Amniotic epithelial cell (primary cell): ENCODE measurements at places on chromosomes 1 and 21.

GRCh38 chr1:202578001-202578504, 132.2 kb downstream of the SYT2 start:
- peak; percentile 40 for DNase-seq

GRCh38 chr1:5477716-5478115, 514.5 kb downstream of the NPHP4 start:
- DNase-seq, result no peak

DNA sequence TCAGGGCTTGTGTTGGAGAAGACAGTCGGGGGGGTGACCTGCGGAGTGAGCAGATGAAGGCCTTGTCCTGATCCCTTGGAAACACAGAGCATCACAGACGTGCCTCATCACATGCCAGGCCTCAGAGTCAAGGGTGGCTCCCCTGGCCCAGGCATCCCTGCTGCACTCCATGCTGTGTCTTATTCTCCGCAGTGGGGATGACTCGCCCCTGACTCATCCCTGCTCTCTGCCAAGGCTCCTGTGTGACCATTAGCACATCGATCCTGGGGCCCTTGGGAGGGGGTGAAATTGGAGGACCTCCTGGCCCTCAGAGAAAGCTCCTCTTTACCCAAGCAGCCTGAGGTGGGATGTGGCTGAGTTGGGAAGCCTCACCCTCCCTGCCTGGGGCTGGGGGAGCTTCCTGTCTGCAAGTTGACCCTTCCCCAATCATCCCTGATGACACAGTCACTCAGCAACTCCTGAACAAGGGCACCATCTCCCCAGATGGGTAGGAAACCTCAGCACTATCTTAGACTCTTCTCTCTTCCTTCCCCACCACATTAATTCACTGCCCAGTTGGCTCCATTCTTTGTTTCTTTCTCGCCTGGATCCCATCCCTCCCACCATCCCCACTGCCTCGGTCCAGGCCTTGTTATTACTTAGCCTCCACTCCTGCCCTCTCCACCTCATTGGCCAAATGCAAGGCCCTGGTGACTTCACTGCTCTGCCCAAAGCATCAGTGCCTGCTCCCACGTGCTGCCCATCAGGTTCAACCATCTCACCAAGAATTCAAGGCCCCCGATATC, 74.6 kb downstream of the CAMK2N1 start:
- DNase-seq, result peak; percentile 53

GRCh38 chr21:41427556-41427955, 1.5 kb downstream of the MX1 start:
- DNase-seq, result no peak

DNA sequence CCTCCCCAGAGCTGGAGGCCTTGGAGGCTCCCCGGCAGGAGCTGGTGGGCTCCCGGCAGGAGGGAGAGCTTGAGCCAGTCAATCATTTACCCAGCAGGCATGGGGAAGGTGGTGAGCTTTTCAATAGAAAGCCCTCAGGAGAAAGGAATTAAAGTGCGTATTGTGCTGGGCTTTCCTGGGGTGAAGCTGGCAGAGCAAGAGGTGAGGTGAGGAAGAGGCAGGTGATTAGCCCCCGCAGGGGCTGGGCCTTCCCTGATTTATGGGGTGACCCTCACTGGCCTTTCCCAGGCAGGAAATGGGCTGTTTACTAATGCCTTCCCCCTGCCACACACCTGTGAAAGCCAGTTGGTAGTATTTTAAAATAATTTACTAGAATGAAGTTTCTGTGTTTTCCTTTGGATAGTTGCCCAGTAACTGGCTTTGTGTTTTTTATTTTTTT, 25.8 kb downstream of the CLDN14 start:
- DNase-seq, result no peak

DNA sequence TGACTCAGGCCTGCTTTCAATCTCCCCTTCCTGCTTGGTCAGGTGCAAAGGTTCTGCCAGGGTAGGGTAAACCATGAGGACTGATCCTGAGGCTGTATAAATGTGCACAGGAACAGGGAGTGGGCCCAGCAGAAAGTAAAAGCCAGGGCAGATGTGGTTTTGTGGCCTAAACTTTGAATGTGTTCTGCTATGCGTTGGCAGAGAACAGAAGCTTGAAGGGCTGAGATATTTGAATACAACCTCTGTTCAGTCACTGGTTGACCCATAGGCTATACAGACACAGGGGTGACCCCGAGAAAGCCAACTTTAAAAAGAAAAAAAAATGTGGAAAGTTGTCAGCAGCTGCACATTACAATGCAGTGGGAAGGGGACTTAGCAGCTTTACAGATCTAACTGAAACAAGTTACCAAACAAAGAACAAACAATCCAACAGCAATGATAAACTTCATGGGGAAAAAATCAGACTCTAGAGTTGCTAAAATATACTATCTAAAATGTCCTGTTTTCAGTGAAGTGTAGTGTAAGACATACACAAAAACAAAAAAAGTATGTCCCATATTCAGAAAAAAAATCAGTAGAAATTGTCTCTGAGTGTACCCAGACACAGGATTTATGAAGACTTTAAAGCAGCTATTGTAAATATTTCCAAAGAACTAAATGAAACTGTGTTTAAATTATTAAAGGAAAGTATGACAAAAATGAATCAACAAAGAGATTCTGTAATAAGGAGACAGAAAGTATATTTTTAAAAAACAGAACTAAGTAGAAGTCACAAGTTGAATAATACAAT, 216.1 kb downstream of the RPS6KC1 start:
- no peak for DNase-seq

GRCh38 chr1:169608226-169608625, 21.7 kb downstream of the SELP start:
- DNase-seq, result no peak

DNA sequence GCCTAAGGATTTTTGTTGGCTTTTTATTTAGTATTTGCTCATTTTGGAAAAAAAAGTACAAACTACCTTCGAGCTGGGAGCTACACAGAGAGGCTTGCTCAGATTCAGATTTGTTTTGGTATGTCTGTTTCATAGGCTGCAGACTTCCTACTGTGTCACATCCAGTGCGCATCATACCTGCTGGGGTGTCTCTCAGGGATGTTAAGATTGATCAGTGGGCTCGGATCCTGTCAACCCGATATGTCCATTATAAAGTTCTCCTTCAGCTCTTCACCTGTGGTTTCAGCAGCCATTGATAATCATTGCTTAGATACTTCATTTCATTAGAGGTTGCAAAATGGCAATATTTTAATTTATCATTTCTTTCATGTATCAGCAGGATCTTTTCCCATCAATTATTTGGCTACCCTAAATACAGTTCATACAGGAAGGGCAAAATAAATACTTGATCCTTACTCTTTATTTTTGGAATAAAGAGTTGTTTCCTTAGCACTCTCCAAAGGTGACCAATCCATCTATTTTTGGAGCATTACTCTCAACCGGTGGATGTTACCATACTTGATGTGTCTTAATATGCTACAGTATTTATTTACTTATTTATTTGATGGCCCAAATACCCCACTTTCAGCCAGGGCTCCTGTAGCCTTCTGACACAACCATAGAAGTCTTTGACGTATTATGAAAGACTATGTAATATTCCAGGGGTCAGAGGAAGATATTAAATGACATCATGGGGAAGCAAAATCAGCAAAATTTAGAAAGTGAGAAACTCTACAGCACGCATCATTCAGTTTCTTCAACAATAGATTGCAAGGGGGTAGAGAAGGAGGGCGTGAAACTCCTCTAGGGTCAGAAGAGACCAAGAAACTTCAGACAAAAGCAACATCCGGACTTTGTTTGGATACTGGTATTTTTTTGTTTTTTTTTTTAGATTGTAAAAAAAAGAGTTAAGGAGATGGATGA, 55.3 kb upstream of the HNRNPU start:
- no peak for DNase-seq

- DNase-seq, result no peak
Measured at GRCh38 chr1:211376807-211377470, 50.3 kb downstream of the TRAF5 start.

DNA sequence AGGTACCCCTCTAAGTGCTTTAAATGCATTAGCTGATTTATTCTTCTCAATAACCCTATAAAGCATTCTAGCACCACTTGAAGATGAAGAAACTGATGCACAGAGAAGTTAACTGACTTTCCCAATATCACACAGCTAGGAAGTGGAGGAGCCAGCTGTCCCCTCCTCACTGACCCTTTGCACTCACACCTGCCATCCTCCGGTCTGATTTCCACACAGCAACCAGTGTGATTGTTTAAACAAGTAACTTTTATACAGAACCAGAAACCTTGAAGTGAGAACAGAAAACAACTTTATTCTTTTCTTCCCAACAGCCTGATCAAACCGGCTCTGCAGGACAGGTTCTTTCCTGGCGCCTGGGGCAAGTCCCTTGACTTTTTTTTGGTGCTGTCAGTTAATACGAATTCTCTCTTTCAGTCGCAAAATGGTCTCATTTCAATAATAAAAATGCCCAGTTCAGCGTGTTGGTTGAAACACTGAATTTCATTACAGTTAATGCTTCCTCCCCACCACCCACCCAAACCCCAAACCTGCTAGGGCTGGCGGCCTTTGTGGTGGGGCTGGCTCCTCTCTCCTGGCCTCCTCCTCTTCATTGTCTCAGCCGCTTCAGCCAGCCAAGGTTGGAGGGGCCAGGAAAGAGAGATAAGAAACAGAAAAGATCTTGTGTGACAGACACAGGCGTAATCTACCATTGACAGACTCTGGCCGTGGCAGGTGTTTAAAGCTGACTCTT, 26.4 kb upstream of the EEIG2 start:
- no peak for DNase-seq

GRCh38 chr1:41868241-41868998, 50.3 kb downstream of the HIVEP3 start:
- DNase-seq, result peak; percentile 18

DNA sequence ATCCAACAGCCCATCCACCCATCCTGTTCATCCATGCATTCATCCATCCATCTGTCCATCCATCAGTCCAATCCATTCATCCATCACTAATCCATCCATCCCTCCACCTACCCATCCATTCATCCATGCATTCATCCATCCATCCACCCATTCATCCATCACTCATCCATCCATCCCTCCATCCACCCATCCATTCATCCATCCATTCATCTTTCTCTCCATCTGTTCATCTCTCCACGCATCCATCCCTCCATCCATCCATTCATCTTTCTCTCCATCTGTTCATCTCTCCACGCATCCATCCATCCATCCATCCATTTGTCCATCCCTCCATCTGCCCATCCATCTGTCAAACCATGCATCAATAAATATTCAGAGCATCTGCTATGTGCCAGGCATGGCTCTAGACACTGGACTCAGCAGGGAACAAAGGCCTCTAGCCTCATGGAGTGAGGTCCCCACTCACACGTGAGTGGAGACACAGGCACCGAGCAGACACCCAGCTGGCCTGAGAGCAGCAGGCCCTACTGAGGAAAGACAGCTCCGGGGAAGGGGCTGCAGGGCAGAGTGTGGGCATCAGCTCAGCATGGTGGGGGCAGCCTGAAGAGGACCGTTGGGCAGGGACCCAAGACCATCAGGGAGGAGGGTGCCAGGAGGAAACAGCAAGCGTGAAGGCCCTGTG, 9.6 kb downstream of the KRTAP10-1 start:
- no peak for DNase-seq

GRCh38 chr1:29123053-29123886, 433 bp downstream of the TMEM200B start:
- peak; percentile 42 for DNase-seq

GRCh38 chr1:159979257-159979656, 25.2 kb upstream of the SLAMF9 start:
- peak; percentile 18 for DNase-seq

DNA sequence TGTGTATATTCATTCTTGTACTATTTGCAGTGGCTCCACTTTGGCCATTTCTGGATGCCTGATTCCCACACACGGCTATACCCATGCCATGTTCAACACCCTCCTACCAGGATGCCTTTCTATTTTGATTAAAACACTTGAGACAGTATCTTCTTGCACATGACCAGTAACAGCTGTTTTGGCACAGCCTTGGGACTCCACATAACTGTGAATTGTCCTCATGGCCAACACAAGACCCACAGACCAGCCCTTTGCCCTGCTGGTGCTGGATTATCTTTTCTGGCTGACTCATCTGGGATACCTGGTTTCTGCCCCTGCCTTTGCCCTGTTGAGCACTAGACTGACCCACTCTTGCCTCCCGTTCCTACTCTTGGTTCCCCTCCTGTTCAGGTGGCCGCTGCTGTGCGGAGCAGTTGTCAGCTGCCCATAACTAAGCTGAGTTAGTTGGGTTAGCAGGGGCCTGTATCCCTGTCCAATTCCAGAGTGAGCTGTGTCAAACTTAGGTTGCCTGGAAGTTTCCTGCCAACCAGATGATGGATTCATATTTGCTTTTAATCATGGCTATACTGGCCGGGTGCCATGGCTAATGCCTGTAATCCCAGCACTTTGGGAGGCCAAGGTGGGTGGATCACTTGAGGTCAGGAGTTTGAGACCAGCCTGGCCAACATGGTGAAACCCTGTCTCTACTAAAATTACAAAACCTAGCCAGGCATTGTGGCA, 10.8 kb upstream of the EYA3 start:
- DNase-seq, result no peak

DNA sequence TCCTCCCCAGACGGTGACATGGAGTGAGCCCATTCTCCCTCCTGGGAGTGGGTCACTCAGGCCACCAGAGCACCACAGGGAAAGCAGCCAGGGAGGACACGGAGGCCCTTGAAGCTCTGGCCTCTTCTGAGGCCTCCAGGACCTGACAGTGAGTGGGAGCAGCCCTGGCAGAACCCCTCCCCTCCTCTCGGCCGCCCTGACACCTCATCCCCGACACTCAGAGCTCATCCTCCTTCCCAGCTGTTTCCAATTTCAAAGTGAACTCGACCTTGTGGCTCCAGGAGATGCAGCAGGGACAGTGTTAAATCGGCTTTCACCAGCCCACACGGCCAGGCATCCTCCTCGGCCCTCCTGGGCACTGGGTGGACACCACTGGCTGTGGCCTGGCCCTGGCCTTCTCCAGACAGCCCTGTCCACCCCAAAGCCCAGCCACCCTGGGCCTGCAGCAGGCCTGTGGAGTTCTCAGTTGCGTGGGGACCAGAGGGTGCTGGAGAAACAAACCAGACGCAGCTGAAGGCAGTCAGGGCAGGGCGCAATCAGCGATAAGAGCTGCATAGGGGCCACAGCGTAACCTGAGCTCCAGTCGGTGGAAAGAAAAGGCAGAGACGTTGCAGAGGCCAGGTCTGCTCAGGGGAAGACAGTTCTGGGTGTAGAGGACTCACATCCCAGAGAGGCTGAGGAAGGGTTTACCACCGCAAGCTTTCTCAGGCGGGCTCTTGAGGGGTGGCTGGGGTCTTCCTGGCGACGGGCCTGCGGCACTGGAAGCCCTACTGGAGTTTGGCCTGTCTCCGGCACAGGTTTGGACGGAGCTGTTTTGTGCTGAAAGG, 27.1 kb downstream of the FTCD start:
- no peak for DNase-seq

DNA sequence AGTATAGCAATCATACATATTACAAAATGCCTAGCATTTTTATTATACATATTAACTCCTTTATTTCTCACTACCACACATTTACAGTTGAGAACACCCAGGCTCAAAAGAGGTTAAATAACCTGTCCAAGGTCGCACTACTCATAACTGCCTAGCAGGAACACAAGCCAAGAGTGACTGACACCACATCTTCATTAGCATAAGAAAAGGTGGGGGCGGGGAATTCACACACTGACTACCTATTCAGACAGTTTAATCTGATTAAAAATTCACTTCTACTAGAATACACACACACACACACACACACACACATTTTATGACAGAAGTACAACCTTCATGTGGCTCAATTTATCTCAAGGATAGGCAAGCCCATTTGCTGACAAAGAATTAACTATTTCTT, 77.8 kb upstream of the CACHD1 start:
- DNase-seq, result no peak
